ENCODE measurements at places on chromosomes 2 and 18. TPM values are rescaled to one million over a fixed set of nuclear protein-coding genes. Genes with fewer than 3 reads are reported as not detected.

CRYBA2 gene
- not detected for total RNA-seq

KCNIP3 gene
- not detected for total RNA-seq

CD28 gene
- total RNA-seq: 177 TPM

ARHGEF4 gene
- 0.63 TPM for total RNA-seq

HRH4 gene
- 0.16 TPM for total RNA-seq

LIMS4 gene
- 0.17 TPM for total RNA-seq

CRYGC gene
- not detected for total RNA-seq

LOXHD1 gene
- 0.07 TPM for total RNA-seq

PARD6G gene
- not detected for total RNA-seq

ARL4C gene
- total RNA-seq: 52.9 TPM

VWA3B gene
- total RNA-seq: 0.19 TPM

NEURL3 gene
- total RNA-seq: 5.3 TPM

SKOR2 gene
- total RNA-seq: 0.30 TPM

OR6B2 gene
- not detected for total RNA-seq

MOCOS gene
- total RNA-seq: 1.2 TPM

ABCB11 gene
- total RNA-seq: not detected

TGIF1 gene
- total RNA-seq: 60.0 TPM

MAPRE3 gene
- total RNA-seq: 4.8 TPM

CD302 gene
- 0.72 TPM for total RNA-seq

VIT gene
- not detected for total RNA-seq

GALNT13 gene
- not detected for total RNA-seq

OTOF gene
- 4.7 TPM for total RNA-seq
